Activated naive CD8-positive, alpha-beta T cell treated with anti-CD3 and anti-CD28 coated beads, Interleukin-2, amount 50 U/mL, for 24 hours (primary cell): ENCODE measurements at places on chromosomes 7 and 10.

GRCh38 chr7:42831006-42831717 is 80.7 kb downstream of the C7orf25 start:
- peaks cover 22% of the 10 kb centered on the region for H3K27me3 ChIP-seq
- H3K27ac ChIP-seq: no peak overlapping the region
- H3K4me1 ChIP-seq: no peaks in the 10 kb centered on the region
- no peaks in the 10 kb centered on the region for H3K36me3 ChIP-seq
- H3K4me3 ChIP-seq: no peak overlapping the region

DNA sequence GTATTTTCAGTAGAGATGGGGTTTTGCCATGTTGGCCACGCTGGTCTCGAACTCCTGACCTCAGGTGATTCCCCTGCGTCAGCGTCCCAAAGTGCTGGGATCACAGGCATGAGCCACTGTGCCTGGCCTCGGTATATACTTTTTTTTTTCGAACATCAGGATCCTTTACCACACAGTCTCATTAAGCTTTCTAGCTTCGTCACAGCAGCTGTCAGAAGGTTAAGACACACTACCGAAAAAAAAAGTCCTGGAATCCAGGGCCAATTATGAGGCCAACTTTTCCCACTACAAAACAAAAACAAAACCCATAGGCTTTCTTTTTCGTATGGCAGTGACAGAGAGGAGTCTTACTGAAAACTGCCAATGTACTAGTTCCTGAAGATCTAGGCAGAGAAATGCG is 30.7 kb downstream of the ZC3HC1 start:
- DNase-seq: no peak
- no peaks in the 10 kb centered on the region for H3K4me1 ChIP-seq
- no peak overlapping the region for H3K27ac ChIP-seq
- peaks cover 42% of the 10 kb centered on the region for H3K36me3 ChIP-seq
- H3K4me3 ChIP-seq: no peak overlapping the region
- no peaks in the 10 kb centered on the region for H3K27me3 ChIP-seq

GRCh38 chr7:44309271-44310091 is 15.9 kb downstream of the CAMK2B start:
- H3K36me3 ChIP-seq: no peaks in the 10 kb centered on the region
- DNase-seq: peak; percentile 55
- H3K4me3 ChIP-seq: no peak overlapping the region
- peaks cover 6% of the 10 kb centered on the region for H3K4me1 ChIP-seq
- H3K27ac ChIP-seq: no peak overlapping the region

DNA sequence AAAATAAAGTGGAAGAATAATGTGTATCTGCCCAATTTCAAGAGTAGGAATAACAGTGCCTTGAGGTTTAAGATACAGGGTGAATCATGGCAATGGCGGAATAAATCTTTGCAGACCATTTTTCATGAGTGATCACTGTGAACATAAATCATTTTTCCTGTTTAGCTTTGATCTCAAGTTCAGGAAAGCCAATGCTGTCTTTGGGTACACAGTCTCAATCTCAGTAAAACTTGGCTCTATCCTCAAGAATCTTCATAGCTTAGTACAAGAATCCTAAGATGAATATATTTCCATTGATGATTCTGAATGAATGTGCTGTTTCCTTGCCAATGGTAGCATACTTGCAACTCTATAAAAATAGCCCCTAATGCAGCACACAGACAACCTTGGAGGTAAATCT is 6.8 kb downstream of the NAMPT start:
- no peak for DNase-seq
- H3K4me3 ChIP-seq: peak overlapping the region; percentile 98
- peaks cover 97% of the 10 kb centered on the region for H3K36me3 ChIP-seq
- H3K4me1 ChIP-seq: peaks cover 66% of the 10 kb centered on the region
- peak overlapping the region; percentile 81 for H3K27ac ChIP-seq
- H3K27me3 ChIP-seq: no peaks in the 10 kb centered on the region

DNA sequence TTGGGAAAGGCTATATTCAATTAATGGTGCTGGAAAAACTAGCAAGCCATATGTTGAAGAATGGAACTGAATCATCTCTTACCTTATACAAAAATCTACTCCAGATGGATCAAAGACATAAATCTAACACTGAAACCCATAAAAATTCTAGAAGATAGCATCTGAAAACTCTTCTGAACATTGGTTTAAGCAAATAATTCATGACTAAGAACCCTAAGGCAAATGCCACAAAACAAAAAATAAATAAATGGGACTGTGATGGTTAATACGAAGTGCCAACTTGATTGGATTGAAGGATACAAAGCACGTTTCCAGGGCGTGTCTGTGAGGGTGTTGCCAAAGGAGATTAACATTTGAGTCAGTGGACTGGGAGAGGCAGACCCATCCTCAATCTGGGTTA is 1130.0 kb downstream of the DNAJB9 start:
- no peaks in the 10 kb centered on the region for H3K27me3 ChIP-seq
- no peak overlapping the region for H3K4me3 ChIP-seq
- H3K4me1 ChIP-seq: no peaks in the 10 kb centered on the region
- no peak overlapping the region for H3K27ac ChIP-seq
- no peaks in the 10 kb centered on the region for H3K36me3 ChIP-seq

DNA sequence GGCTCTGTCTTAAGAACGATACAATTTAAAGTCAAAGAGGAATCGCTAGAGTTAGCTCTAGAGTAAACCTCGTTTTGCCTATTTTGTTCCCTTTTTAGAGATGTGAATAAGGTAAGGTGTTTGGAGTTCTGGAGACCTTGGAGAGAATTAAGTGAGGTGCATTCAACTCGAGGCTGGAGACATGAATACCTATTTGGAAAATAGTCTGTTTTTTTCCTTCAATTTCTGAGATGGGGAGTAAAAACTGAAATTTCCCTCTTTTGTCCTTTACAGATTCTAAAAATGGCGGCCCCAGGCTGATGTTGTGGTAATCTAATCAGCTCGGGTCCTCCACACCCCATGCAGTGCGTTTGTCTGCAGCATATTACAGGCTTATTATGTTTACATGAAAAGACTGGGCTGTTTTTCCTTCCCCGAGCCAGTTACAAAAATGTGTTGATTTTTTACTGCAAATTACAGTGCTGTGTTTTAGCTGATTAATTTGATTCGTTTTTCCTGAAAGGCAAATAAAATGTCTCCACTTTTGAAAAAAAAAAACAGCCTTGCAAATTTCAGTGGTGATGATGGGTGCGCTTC is 1.5 kb downstream of the KMT2E start:
- H3K4me1 ChIP-seq: peaks cover 47% of the 10 kb centered on the region
- peaks cover 11% of the 10 kb centered on the region for H3K27me3 ChIP-seq
- DNase-seq: peak; percentile 31
- H3K36me3 ChIP-seq: peaks cover 58% of the 10 kb centered on the region
